ENCODE measurements at places on chromosomes 3 and 15. TPM values are rescaled to one million over a fixed set of nuclear protein-coding genes. Genes with fewer than 3 reads are reported as not detected.

C3orf85 gene
- total RNA-seq = not detected

RETNLB gene
- total RNA-seq = not detected

EIF5A2 gene
- 16.7 TPM for total RNA-seq

ALDH1A3 gene
- 217 TPM for total RNA-seq

MINAR1 gene
- total RNA-seq = 1.3 TPM

SYNPR gene
- not detected for total RNA-seq

PAQR5 gene
- total RNA-seq = 3.3 TPM

NISCH gene
- 21.4 TPM for total RNA-seq

RTP1 gene
- total RNA-seq = not detected

CIB2 gene
- total RNA-seq = 6.2 TPM

PIF1 gene
- 19.5 TPM for total RNA-seq

BNIP2 gene
- total RNA-seq = 159 TPM

GXYLT2 gene
- total RNA-seq = 64.6 TPM

TRPM1 gene
- not detected for total RNA-seq

UPK1B gene
- total RNA-seq = not detected

SLC35G2 gene
- total RNA-seq = 21.7 TPM

TPRG1 gene
- total RNA-seq = 2.0 TPM
